ENCODE measurements at places on chromosomes 3 and 15. TPM values are rescaled to one million over a fixed set of nuclear protein-coding genes. Genes with fewer than 3 reads are reported as not detected.
A peak's percentile ranks its signal among the peaks of the same experiment; 100 is the strongest.

The CLDN16 gene
- total RNA-seq, result not detected

The C2CD4A gene
- total RNA-seq, result 0.20 TPM

GRCh38 chr3:76203578-76203977, 418.2 kb upstream of the ZNF717 start:
- DNase-seq, result no peak

GRCh38 chr3:171348121-171348520, 112.1 kb downstream of the TNIK start:
- DNase-seq, result no peak

DNA sequence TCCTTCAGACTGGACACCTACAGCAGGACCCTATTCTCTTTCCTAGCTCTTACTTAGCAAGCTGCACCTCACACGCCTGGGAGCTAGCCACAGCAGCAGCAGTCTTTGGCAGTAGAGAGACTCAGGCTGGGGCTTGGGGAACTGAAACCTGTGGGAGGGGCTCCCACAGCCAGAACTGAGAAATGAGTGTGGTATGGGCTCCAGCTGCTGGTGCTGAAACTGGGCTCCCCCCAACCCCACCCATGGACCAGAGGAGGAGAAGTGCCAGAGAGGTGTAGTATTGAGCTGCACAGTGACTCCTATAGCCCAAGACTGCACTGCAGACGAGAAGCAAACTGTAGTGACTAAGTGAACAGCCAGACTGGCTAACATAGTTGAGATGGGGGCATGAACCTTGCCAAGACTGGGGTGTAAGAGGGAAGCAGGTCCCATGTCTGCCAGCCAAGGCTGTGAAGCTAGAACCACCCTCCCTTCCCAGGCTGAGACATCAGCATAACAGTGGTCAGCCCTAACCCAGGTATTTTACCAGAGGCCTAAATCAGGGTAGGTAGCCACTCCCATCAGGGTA, 62.5 kb downstream of the MYO5A start:
- peak; percentile 27 for DNase-seq

DNA sequence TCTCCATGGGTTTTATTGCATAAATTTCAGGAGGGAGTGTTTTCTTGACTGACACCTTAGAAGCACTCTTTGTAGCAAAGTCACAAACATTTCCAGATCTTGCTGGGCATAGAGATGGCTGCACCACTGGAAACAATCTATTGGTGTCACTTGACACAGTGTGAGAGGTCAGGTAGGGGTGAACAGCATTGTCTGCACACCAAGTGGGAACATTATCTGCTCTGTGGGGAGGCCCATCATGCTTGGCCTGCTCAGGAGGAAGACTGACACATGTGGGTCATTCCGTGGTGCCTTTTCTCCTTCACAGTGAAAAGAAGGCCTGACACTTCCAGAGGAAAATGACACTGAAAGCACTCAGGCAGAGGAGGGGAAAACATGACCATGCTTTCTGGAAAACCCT, 149.9 kb upstream of the GALNT15 start:
- no peak for DNase-seq

DNA sequence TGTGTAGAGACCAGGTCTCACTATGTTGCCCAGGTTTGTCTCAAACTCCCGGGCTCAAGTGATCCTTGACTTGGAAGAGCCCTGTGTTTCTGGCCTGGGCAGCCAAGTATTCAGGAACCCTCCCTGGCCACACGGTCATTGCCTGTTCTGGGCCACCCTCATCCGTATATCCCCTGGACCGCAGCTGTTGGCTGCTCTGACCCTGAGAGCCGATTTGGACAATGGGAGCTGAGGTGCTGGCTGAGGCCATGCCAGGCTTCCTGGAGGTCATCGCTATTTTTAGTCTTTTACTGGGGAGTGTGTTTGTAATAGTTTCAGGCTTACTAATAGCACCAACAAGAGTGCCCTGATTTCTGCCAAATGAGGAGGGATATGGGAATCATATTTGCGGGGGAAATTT, 60.7 kb downstream of the ADAMTS7 start:
- DNase-seq, result no peak

GRCh38 chr3:58989163-58989562, 60.7 kb downstream of the CFAP20DC start:
- no peak for DNase-seq

DNA sequence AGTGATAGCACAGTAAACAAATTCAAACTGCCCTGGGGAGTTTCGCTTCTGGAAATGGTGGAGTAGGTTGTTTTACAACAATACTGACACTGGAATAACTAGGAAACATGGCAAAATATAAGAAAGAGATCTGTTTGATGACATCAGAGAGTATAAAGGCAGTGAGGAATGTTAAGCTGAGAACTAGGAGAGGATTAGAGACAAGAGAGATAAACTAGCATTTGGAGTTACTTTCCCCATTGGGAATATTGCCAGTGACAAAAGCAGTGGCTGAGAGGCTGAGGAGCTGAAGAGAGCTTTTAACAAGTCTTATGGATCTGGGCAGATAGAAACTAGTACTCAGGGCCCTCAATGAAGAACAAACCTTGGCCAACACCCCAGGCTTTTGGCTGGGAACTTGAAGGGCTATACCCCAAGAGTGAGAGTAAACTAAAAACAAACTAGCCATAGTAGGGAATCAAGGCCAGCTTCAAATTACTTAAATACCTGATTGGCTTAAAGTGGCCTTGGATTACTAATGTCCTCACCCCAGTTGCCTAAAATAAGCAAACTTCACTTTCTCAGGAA, 280.4 kb downstream of the KLF13 start:
- DNase-seq, result no peak

The MINAR1 gene
- 0.53 TPM for total RNA-seq

DNA sequence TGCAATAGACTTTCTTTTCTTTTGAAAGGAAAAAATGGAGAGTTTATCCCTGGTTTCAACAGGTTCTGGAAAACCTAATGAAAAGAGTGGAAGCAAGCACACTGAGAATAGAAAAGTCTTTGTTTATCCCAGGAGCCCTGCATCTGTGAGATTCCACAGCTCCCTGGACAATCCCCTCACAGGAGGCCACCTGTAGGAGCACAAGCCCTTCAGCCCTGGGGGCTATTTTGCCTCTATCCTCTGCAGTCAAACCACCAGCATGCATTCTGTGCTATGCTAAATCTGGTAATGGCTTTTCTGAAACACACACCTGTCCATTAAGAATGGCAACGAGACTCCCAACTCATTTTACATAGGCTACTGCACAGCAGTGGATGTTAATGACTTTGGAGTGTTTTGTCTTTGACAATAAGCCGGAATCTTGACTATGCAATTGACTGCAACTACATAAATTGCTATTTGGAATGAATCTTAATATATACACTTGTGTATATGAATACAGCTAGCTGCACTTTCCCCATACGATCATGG, 369.4 kb downstream of the NR2F2 start:
- DNase-seq, result no peak
